ENCODE measurements at places on chromosomes 2 and 18. TPM values are rescaled to one million over a fixed set of nuclear protein-coding genes. Genes with fewer than 3 reads are reported as not detected.

Gene SIX3
- total RNA-seq: not detected

Gene SULT1C4
- 47.7 TPM for total RNA-seq

Gene UPP2
- not detected for total RNA-seq

Gene HSPE1
- 148 TPM for total RNA-seq

Gene PIEZO2
- total RNA-seq: 0.30 TPM

Gene C2orf80
- not detected for total RNA-seq

Gene PIGN
- total RNA-seq: 76.8 TPM

Gene FBLN7
- total RNA-seq: 0.15 TPM

Gene MAPRE3
- total RNA-seq: 6.5 TPM

GRCh38 chr2:200869014-200869413, 4.6 kb upstream of the CLK1 start:
- no peak for DNase-seq

- no peak for DNase-seq
Observed at GRCh38 chr2:237625777-237626176, 1.6 kb upstream of the LRRFIP1 start.

GRCh38 chr2:11898576-11898975, 152.1 kb downstream of the LPIN1 start:
- DNase-seq: no peak

DNA sequence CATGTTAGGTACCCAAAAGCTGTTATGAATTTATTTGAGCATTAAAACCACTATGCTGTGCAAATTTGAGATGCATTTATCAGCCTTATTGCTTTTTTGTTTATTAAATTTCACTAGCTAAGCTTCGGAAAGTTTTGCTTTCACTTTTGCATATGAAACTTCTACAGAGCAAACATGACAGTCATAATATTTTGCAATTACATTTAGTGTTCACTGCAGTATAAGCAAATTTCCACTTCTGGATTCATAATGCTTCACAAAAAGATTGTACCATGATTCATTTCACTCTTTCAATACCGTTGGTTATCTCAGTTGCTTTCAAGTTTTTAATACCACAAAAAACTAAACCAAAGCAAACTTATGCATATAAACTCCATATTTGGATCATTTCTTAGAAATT, 228.7 kb upstream of the SLC8A1 start:
- no peak for DNase-seq

DNA sequence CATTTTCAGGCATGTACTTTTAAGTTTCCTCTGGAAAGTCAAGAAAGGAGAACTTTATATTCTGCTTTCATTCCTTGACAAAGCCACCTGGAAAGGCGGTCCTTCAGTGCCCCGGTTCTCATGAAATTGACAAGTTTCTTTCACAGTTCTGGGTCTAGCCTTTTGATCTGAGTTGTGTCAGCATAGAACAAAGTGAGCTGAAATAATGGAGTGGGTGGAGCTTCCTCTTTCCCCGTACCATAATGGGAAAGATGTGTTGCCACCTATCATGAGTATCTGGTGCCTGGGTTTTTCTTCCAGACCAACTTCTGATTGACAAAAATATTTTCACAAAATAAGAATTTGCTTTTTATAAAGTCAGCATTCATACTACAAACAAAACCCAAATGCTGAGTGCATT, 49.3 kb downstream of the PTRHD1 start:
- no peak for DNase-seq

GRCh38 chr2:31088504-31089195, 49.6 kb downstream of the GALNT14 start:
- DNase-seq: no peak

DNA sequence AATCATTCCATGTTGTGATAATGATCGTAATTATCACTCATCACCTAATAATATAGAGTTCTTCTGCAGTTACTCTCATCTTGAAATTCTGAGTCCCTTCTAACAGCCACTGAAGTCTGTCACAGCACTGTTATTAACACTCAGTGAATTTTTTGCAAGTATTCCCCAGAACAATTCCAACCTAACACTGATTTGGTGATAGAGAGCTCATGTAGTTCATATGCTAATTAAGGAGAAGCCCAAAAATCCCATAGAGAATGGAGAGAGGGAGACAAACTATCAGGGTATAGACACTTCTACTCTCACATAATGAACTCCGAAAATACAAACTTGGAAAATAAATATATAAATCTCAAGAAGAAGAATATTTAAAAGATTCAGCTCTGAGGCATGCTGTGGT, 1253.4 kb upstream of the NXPH2 start:
- no peak for DNase-seq

DNA sequence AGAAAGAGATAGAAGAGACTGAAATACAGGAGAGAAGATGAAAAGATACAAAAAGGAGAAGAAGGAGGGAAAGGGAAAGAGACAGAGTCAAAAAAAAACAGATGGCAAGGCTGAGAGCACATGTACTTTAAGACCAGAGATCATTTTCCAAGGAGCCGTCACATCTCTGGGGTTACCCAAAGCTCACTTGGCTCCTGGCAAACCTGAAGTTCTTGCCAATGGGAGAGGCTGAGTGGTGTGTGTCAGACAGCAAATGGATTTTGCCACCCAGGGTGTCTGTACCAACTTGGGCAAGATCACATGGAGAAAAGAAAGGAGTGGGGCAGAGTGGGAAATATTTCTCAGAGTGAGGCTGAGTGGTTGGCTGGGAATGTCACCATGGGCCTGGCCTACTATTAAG, 219.3 kb upstream of the TNP1 start:
- no peak for DNase-seq

GRCh38 chr2:8685697-8686358, 4.0 kb downstream of the ID2 start:
- no peak for DNase-seq

- DNase-seq: peak; percentile 18
Observed at GRCh38 chr2:37870829-37871228, 54.3 kb upstream of the RMDN2 start.

DNA sequence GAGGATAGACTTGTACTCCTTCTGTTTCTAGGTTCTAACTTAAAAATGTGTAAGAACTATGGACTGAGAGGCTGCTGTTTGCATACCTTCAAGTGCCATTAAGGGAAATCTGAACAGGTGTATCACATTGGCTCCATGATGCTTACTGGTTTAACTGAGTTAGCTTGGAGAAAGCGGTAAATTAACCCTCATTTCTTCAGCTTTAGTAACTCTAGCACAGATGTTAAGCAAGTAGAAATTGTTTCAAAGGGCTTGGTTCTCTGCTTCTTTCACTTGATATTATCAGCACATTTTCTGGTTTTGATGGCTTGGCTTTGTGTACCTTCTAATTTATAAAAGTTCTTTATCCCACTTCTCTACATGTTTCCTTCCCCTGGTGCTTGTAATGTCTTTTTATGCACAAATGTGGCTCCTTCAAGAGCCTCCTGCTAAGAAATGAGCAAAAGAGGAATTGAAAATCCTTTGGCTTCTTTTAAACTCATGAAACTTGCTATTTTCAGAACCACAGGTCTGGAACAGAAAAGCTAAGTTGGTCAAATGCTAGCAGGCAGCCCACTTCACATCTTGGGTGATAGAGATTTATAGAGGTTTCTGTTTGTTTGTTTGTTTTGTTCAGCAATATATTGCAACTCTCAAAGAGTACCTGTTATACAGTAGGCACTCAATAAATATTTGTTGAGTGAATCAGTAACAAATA, 249.9 kb upstream of the THUMPD2 start:
- no peak for DNase-seq

DNA sequence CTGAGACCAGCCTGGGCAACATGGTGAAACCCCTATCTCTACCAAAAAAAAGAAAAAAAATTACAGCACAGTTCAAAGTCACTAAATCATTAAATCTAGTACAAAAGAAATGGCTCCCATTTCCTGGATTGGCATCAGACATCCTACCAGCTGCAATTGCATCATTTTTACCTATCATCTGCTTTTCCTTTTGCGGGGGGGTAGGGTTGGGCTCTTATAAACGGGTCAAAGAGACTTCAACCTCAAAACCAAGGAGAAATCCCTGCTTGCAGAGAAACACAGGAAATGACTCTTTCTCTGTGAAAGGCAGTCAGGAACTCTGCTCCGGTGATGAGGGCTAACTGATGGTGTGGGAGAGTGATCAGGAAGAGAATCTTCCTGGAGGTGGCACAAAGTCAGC, 45.3 kb upstream of the RFX8 start:
- DNase-seq: peak; percentile 83

GRCh38 chr2:95058989-95059641, 33.6 kb downstream of the MAL start:
- peak; percentile 99 for DNase-seq

GRCh38 chr2:13115643-13116042, 398.9 kb downstream of the TRIB2 start:
- DNase-seq: peak; percentile 3

- no peak for DNase-seq
Observed at GRCh38 chr2:8633186-8633734, 48.6 kb upstream of the ID2 start.

DNA sequence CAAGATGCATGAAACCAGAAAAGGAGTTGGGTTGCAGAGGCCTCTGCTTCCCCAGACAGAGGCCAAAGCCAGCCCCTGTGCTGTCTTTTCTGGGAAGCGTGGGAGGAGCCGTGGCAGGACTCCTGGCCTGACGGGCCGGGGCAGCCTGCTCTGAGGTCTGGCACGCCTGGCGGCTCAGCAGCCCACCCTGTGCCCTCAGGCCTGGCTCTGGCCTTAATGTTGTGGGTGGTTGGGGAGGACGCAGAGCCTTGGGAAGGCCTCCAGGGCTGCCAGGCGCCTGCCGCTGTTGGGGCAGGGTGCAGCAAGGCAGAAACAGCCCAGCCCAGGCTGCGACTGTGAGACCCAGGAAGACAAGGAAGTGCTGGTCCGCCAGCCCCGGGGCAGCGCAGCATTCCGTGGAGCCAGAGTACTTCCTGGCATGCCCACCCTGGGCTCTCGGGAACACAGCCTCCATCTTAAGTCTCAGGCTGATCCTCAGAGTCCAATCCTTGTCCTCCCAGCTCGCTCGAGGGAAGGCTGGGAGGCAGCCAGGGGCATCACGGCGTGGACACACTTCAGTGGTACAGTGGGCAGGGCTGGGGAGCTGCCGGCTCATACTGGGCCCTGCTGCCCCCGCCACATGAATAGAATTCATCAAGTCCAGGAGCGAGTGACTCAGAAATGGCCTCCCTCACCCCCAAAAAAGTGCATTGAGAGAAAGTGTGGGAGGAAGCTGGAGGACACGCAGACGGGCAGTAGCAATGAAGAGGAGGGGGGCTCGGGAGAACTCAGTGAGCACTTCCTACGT, 72.6 kb downstream of the EMX1 start:
- DNase-seq: no peak

DNA sequence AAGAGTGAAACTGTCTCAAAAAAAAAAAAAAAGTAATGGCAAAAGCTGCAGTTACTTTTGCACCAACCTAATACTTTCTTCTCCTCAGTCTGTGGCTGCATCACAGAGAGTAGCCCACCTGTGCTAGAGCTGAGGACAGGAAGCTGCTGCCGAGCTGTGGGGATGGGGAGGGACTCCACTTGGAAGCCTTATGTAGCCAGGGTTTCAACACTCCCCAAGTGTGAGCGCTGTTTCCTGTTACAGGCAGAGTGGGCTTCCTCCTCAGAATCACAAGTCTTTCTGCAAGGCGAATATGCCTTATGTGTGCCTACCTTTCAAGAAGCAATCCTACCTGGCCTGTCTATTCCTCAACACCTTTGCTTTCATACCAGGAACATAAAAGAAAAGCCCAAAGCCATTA, 36.3 kb upstream of the CYP27C1 start:
- DNase-seq: no peak

Data from renal cortical epithelial cell (primary cell).